ENCODE measurements at places on chromosomes 2 and 18.

DNA sequence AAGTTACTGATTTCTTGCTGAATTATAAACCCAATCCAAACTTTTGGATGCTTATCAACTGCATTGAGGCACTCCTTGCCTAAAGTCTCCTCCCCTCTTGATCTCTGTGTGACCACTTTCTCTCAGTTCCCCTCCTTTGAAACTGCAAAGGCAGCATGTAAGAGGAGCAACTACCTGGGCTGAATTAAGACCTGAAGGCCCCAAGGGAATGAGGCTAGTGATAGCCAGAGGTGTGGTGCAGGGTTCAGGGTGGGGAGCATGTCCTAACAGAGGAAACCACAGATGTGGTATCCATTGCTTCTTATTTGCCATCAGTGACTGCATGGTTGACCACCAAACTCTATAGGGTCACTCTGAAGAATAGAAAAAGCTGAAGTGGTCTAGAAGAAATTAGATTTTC is 557.9 kb downstream of the TNS1 start:
- no peak for DNase-seq

GRCh38 chr2:164562666-164563065 is 58.6 kb downstream of the GRB14 start:
- DNase-seq, result no peak

DNA sequence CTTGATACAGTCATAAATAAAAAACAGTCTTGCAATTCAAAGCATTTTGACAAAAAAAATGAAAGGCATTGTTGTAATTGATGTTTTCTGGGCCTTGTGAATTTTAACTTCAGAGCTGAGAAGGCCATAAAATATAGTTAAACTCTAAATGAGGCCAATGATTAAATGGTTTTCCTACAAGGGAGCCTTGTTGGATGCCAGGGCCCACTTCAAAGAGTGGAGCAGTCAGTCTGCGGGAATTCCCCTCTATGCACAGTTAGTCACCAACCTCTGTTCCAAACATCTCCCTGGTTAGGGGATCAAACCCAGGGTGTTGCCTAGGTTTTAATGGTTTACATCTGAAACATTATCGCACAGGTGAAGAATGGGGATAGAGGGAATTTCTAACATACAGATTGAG is 143.4 kb downstream of the NCKAP5 start:
- no peak for DNase-seq

DNA sequence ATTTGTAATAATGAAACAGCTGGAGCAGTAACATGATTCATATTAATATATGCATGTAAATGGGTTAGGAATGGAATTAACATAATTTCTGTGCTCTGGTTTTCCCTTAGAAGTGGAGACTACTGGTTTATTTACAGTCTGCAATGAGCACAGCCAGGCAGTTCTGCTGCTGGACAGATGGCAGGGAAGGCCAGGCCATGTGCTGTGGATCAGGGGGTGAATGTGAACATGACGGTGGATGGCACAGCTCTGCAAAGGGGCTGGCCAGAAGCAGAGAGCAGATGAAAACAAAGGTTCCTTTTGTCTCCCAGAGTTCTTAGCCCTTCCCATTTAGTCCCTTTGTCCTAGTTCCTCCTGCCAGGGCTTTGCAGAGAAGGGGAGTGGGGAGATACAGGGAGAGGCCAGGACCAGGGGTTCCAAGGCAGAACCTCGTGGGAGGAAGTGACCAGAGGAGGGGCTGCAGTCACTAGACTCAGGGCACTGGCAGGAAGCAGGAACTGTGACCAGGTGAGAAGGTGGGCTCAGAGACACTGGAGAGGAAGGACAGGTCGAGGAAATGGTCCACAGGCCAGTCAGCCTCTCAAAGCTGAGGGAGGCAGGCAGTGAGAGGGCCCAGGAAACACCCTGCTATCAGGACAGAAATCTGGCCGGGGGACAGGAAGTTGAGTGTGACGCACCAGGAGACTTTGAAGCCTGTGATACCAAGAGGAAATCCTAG is 112.9 kb upstream of the ATP8B1 start:
- no peak for DNase-seq

DNA sequence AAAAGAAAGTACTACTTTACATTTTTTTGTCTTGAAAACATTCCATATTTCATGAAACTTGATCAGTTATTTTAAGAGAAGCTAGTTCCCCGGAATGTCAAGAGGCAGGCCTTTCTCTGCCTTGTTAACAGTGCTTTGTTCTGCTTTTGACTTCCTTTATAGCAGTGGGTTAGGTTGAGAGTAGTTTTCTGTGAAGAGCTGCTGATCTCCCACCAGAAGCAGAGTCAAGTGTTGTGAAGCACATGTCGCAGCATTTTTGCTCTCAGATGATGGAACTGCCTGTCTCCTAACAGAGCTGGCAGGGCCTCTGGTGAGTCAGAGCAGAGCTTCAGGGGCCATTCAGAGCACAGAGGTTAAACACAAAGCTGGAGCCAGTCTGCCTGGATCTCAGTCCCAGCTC is 871.8 kb downstream of the SLC4A3 start:
- no peak for DNase-seq

DNA sequence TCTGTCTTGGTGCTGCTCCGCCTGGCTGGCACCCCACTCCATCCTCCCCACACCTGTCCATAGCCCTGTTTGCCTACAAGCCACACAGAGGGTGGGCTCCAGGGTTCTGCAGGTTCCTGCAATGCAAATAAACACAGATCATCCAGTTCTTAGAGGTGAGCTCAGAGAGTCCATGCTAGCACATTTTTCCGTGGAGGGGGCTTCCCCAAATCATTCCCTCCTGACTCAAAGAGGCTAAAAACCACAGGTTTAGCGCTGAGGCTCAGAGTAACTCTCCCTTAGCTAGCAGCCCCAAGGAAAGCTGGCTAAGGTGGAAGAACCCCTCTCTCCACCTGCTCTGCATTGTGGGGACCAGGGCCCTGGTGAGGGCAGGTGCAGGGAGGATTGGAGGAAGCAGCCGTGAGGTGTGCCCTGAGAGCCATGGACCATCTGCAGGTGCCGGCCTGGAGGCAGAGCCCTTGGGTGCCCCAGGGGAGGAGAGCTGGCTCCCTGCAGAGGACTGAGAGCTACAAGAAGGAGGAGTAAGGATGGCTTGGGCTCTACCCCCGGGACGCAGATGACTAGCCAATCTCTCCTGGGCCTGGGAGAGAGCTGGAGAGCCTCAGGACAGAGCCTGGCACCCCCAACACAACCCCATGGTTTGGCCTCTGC is 23.8 kb upstream of the TEX44 start:
- no peak for DNase-seq

- no peak for DNase-seq
These were observed 598 bp upstream of the CEP68 start for GRCh38 chr2:65055422-65056214.

- no peak for DNase-seq
These were observed 68.5 kb downstream of the MYO5B start for GRCh38 chr18:50126471-50126870.

DNA sequence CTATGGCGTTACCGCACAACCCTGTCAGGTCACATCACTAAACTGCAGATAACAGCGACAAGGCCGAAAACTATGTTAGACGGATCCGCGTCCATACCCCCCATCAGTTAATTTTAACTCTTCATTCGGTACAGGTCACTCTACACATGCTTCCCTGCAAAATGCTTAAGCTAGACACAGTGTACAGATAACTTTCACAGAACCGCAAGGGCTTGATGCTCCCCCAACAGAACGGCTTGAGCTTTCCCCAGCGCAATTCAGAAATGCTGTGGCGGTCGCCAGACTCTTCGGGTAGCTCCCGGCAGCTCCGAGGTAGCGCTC is 283 bp upstream of the RBBP8 start:
- DNase-seq, result no peak

GRCh38 chr2:95272299-95272751 is 1.9 kb upstream of the PROM2 start:
- no peak for DNase-seq

GRCh38 chr2:175187378-175187777 is 5.9 kb upstream of the ATP5MC3 start:
- no peak for DNase-seq

DNA sequence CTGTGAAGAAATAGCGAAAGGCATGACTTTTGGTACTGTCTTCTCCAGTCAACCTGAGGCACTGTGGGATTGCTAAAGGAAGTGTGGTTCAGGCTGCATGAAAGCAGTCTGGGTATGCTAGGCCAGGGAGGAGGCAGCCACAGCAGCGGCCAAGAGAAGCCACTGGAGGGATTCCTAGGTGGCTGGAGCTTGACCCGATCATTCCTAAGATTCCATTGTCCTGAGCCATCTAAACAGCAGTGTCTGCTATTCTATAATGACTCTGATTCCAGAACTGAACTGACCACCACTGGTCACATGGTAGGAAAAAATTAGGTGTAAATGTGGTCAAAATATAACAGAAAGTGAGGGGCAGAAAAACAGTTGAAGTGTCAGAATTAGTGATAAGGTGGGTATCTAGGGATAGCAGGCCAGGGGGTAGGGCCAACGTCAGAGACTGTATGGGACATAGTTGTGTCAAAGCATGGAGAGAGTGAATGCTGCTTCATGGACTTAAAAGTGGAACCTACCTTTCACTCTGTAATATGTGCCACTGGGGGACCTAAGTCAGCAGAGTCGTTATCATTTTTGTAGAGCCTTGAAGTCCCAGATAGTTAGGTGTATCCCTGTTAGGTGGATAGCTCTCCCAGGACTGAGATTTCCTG is 204.6 kb downstream of the CTNNA2 start:
- DNase-seq, result no peak

GRCh38 chr2:36441816-36442215 is 86.2 kb downstream of the CRIM1 start:
- DNase-seq, result no peak

GRCh38 chr2:32805104-32806095 is 141.4 kb upstream of the LTBP1 start:
- DNase-seq, result no peak

- no peak for DNase-seq
These were observed 47.2 kb upstream of the REG3G start for GRCh38 chr2:78978340-78978739.

DNA sequence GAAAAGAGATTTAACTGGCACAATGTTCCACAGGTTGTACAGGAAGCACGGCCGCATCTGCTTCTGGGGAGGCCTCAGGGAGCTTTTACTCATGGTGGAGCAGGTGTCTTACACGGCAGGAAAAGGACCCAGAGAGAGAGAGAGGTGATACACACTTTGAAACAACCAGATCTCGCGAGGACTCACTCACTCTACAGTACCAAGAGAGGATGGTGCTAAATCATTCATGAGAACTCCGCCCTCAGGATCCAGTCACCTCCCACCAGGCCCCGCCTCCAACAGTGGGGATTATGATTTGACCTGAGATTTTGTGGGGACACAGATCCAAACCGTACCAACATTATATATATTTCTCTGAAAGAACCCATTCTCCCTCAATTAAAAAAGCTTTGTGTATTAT is 79.7 kb upstream of the DOCK10 start:
- DNase-seq, result no peak

Data from stimulated activated CD4-positive, alpha-beta T cell treated with anti-CD3 and anti-CD28 coated beads, TNF-alpha, amount 100 ng/mL, for 1 hour (primary cell).